ENCODE measurements at places on chromosomes 6 and 20.

GRCh38 chr6:163818719-163819118 is 404.2 kb downstream of the QKI start:
- DNase-seq: no peak

GRCh38 chr20:2300420-2300819 is 4.6 kb downstream of the TGM3 start:
- DNase-seq: no peak

DNA sequence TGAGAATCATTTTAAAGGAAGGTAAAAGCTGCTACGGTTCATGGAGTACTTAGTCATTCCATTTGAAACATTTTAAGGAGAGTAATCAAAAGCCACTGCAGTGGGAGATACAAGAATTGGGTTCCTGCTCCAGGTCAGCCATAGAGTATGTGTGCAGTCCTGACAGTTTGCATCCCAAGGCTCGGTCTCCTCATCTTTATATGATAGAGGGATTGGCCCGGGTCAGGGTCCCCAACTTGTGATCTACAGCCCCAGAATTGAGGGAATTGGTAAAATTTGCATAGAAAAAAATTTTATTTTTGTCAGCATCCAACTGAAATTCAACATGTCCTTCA is 147.4 kb upstream of the PRND start:
- no peak for DNase-seq

DNA sequence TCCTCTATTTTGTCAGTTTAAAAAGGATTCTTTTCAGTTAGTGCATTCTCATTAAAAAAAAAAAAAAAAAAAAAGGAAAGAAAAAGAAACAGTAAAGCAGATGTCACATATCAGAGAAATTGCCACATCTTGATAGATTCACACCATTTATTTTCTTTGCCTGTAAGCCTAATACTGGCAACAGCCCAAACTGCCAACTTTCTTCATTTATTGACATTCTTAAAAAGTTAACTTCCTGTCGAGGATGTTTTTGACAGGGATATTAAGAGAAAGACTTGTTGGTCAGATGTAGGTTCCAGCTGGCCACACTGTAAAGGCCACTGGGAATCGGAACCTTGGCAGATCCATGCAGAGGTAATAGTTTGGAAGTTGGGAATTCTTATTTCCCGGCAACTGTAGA is 332.6 kb downstream of the NRN1 start:
- no peak for DNase-seq

GRCh38 chr20:32507998-32508774 is 76.9 kb downstream of the NOL4L start:
- DNase-seq: no peak

- DNase-seq: no peak
Observed at GRCh38 chr6:49906526-49906925, 40.2 kb upstream of the CRISP1 start.

DNA sequence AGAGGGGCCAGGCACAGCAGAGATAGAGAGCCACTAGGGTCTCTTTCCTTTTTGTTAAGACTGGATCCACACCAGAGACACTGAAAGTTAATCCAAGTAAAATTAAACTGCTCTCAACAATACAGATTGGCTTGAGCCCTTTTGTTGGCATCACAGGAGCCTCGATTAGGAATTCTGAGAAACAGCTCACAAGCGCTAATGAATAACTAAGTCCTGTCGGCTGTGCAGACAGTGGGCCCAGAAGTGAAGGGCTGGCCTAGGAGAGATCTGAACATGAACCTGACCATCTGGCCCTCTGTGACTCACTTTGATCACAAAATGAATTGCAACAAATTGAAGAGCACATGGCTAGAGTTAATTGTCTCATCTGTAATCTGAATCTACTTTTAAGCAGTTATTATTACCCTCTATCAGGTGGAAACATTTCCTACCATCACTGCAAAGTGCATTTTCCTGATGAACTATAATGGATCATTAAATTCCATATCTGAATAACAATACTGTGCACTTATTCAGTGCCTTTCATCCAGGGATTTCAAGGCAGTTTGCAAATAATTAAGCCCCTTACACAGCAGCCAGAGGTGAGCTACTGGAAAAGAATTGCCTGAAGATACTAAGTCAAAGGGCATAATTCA is 3.2 kb downstream of the BACH2 start:
- DNase-seq: no peak

DNA sequence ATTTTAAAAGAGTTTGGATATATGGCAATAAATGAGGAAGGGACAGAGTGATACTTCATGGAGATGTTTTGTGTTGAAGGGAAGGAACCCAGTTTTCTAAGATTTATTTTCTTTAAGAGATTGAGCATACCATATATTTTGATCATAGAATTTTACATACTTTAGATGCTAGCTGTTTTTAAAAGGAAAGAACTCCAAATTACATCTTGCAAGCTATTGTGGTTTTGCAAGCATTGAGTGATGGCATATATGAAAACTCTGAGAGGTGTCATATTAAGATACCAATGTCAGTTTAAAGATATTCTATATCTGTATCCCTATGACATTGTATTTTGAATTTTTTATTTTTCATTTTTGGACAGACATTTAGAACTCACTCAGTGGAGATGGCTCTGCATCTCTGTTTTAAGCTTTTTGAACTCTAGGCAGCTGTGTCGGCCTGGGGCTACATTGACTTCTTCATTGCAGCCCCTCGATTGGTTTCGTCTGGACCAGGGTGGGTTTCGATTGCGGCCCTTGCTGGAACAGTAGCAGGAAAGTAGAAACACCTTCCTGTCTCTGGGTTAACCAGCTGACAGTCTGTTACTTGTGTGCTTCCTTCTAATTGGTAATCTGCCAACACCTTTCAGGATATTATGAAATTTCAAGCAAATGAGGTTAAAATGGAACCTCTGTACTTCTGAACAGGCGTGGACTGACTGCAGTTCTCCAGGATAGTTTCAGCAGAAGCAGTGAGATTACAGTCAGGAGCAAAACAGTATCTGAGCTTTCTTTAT is 14.0 kb downstream of the IGF2R start:
- DNase-seq: no peak

DNA sequence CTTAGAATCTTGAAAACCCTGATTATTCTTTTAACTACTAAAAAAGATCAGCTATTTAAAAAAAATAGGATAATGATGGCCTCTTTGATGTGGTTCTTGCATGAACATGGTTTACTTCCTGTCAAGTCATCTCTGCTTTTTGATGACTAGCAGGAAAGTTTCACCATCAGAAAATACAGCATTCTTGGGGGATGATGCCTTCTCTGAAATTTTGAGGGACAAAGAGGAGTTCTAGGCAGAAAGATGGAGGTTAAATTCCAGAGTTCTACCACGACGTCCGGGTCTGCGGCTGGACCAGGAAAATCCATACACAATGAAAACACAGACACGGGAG is 130.4 kb downstream of the OLIG3 start:
- DNase-seq: no peak

- DNase-seq: no peak
Observed at GRCh38 chr20:63846128-63846771, 15.0 kb upstream of the ABHD16B start.

DNA sequence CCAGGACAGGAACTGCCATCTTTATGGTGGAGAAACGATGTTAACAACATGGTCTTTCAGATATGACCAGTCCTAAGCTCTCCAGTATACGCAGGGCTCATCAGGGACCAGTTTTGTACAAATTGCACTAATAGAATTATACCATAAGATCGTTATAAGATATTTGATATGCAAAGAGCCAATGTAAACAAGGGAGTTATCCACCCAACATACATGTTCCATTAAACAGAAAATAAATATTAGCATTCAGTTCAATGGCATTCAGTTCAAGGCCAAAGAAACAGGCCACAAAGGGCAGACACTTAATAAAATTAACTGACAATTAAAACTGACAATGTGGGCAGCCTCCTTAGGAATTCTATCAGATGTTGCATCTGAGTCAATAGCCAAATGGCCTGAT is 2.6 kb downstream of the GFOD1 start:
- DNase-seq: no peak

Data from stimulated activated CD4-positive, alpha-beta T cell treated with anti-CD3 and anti-CD28 coated beads, Interleukin-4, amount 100 ng/mL, for 48 hours (primary cell).